ENCODE measurements at places on chromosomes 6 and 20.

- DNase-seq = no peak
Measured at GRCh38 chr6:7921046-7921445, 10.5 kb upstream of the TXNDC5 start.

- peak; percentile 38 for DNase-seq
Measured at GRCh38 chr20:59149678-59150504, 13.7 kb upstream of the ZNF831 start.

- DNase-seq = no peak
Measured at GRCh38 chr6:149166747-149167146, 150.8 kb upstream of the TAB2 start.

GRCh38 chr20:44448753-44449546, 26.7 kb upstream of the TTPAL start:
- no peak for DNase-seq

GRCh38 chr6:45378334-45378926, 696 bp upstream of the SUPT3H start:
- no peak for DNase-seq

- DNase-seq = no peak
Measured at GRCh38 chr6:48844696-48845095, 618.4 kb downstream of the MMUT start.

DNA sequence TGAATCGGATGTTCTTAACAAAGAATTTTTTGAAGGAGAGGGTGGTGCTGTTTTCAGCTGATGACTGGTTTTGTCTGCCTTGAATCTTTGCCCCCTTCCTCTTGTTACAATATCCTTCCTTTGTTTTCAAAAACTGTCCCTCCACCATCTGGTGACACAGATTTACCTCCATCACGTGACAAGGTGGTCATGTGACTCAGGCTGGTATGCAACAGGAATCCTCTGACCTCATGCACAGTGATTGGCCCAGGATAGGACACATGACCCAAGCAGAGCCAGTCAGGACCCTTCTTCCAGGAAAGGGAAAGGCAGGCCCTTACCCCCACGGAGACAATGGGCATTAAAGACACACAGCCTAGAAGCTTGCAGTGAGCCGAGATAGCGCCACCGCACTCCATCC, 84.7 kb upstream of the MC3R start:
- no peak for DNase-seq

GRCh38 chr6:114000069-114000468, 29.1 kb upstream of the HDAC2 start:
- DNase-seq = no peak

DNA sequence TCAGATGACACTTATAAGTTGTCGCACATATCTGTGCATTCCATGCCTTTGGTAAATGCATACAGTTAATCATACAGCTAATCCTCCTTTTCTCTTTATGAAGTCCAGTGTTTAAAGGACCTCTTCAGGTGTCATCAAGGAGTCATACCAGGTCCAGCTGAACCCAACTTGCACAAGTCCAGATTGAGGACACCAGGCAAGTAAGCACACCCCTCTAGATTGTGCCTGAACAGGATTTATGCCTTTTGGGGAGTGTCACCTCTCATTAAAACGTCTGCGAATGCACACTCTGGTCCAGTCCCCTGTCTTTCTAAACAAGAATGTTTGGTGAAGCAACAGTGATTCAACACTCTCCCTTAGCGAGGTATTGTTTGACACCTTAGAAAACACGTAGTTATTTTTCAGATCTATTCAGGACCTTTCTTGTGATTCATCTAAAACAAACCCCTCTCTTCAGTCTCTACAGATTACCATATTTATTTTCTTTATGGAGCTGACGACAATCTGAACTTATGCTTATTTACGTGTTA, 48.4 kb downstream of the C6orf15 start:
- DNase-seq = no peak

- no peak for DNase-seq
Measured at GRCh38 chr6:82123632-82124031, 123.9 kb downstream of the IBTK start.

DNA sequence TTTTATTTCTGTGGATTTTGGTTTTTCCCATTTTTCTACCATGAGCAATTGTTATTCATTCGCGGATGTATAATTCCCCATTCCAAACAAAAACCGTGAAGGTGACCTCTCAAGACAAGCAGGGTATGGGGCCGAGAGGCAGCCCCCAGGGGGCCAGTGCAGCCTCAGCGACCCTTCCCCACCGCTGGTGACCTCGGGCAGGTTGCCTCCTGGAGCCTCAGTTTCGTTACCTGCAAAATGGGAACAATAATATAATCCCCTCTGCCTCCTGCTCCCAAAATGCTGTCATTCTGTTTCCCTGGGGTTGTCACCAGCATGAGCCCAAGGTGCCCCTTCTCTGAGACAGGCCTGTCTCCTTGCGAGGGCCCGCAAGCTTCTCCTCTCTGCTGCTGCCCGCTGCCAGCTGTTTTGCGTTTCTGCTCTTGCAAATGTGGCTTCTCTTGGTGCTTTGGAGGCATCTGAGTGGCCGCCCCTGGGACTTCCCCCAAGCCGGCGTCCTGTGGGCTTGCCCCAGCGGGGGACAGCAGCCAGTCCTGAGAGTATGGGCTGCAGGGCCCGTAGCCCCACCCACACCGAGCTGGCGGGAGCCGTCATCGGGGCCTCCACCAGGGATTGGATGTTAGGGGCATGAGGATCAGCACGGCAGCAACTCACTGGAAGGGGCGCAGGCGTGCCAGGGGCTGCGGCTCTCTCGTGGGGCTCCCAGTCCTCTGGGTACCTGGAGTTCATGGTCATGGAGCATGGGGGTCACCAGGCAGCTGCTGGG, 161.9 kb downstream of the TAF4 start:
- no peak for DNase-seq

GRCh38 chr6:16345449-16346330, 107.3 kb downstream of the GMPR start:
- DNase-seq = no peak

DNA sequence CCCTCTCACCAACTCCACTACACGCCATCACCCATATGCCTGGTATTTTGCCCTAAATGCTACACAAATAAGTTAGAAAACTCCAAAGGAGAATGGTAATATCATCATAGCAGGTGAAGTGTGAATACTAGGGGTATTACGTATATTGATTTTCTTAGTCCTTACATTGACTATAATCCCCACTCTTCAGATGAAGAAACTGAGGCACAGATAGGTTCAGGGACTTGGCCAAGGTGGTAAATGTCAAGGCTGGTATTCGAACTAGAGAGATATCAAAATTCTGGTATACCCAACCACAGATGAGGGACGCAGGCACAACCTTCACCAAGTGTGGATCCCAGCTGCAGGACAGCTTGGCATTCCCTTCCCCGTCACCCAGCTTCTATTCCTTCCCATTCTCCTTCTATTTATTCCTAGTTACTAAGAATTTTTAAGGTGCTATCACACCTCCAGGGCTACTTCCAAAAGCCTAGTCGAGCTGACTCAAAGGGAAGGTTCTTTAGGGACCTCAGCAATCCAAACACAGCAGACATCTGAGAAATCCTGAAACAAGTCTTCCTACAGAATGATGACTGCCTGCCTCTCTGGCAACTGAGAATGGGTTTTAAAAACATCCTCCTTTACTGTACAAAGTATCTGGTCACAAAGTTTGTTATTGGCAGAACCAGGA, 32.6 kb downstream of the ATXN1 start:
- DNase-seq = no peak

DNA sequence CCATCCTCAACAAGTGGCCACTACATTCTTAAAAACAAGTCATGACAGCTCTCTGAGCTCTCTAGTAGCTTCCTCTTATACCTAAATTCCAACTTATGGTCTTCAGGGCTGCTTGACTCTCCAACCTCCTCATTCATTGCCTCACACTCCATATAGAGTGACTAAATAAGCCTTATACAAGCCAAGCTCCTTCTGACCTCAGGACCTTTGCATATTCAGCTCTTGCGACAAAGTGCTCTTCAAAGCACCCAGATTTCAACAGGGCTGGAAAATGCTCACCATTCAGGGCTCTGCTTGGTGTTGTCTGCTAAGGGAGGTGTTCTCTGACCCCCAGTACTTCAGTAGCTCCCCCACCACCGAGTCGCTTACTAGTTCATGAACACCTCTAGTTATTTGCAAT, 3.7 kb downstream of the TREML2 start:
- DNase-seq = no peak

- no peak for DNase-seq
Measured at GRCh38 chr20:41387444-41387851, 20.8 kb upstream of the EMILIN3 start.

DNA sequence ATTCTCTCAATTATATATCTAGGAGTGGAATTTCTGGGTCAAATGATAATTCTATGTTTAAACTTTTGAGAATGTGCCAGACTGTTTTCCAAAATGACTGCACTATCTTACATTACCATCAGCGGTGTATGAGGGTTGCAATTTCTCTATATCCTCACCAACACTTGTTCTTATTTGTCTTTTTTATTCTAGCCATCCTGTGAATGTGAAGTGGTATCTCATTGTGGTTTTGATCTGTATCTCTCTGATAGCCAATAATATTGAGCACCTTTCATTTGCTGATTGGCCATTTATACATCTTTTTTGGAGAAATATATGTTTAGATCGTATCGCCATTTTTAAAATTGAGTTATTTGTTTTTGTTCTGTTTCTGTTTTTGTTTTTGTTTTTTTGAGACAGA, 32.3 kb downstream of the C20orf203 start:
- DNase-seq = no peak

DNA sequence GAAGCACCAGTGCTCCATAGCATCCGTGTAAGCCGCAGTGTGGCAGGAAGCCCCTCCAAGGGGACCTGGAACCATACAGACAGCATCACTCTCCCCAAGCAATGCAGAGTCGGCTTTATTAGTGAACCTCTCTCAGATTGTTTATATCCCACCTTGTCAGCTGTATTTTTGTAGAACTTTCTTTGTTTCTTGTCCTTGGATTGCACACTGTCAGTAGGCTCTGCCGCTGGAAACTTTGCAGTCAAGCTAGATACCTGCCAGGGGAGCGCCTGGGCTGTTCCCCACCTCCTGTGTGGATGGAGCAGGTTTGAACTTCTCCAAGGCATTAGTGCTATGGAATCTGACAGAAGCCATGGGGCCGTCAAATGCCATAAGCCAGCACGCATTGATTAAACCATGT, 18.6 kb upstream of the CLDN20 start:
- DNase-seq = no peak

- DNase-seq = no peak
Measured at GRCh38 chr6:148429423-148429822, 86.8 kb downstream of the SASH1 start.

GRCh38 chr20:37323985-37324384, 22.0 kb upstream of the SRC start:
- no peak for DNase-seq

GRCh38 chr6:5626727-5627426, 365.6 kb downstream of the FARS2 start:
- DNase-seq = no peak

DNA sequence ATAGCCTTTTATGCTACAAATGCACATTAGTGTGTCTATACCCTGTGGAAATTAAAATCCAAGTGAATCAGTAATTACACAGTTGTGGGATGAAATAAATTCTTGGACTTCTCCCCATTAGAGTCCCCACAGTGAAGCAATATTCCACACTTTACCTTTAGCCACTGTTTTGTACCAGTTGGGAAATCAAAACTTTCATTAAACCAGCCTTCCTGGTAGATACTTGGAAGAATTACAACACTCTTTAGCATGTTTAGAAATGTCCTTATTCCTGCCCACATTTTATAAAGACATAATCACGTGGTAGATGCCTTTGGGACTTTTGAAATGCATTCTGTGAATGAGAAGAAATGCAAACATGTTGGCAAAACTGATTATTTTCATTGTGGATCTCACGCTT, 49.0 kb upstream of the ANKEF1 start:
- DNase-seq = no peak

GRCh38 chr20:41513829-41514228, 104.3 kb downstream of the CHD6 start:
- no peak for DNase-seq

DNA sequence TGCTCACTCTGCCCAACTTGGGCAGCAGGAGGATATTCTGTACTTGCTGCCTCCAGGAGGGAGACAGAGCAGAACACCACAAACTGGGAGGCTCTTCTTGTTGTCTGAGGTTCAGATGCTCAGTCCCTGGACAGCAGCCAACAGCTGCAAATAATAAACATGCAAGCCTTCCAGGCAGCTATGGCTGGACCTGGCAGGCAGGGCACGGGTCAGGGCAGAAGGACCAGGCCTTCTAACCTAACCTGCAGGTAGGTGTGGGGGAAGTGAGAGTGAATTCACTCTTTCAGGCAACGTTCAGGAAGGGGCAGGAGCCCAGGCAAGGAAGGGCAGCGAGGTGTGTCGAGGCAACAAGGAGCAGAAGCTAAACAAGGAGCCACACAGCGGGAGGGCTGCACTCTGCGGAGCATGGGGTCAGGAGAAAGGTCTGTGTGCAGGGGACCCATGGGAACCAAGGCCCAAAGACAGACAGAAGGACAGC, 31.5 kb downstream of the NINL start:
- DNase-seq = peak; percentile 32

GRCh38 chr20:48191200-48191599, 405.9 kb upstream of the SULF2 start:
- no peak for DNase-seq

DNA sequence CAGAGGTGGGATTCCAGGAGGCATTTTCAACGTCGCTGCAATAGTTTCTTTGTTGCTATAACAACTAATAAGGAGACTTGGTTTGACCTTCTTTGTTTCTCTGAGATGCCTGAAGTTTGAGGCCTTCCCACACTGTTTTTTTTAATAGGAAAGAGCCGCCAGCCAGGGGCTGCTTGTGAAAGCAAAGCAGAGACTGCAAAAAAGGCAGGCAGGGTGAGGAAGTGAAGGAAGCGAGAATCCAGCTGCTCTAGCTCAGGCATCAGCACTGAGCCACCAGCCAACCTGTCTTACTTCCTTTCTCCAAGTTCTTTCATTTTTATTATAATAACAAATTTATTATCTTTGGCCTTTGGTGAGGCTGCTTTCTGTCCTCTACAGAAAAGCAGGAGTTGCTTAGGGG, 179.1 kb downstream of the DOK5 start:
- DNase-seq = no peak

DNA sequence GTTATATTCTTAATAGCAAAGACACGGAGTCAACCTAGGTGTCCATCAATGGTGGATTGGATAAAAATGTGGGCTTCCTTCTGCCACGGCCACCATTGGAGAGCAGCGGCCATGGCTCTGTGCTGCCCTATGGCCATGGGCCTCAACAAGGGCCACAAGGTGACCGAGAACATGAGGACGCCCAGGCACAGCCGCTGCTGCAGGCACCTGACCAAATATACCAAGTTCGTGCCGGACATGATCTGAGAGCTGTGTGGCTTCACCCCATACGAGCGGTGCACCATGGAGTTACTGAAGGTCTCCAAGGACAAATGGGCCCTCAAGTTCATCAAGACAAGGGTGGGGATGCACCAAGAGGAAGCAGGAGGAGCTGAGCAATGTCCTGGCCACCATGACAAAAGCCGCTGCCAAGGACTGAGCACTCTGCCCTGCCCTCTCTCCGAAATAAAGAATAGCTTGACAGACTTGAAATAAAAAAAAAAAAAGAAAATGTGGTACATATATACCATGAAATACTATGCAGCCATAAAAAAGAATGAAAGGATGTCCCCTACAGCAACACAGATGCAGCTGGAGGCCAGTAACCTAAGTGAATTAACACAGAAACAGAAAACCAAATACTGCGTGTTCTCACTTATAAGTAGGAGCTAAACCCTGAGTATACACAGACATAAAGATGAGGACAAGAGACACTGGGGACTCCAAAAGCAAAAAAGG, 81.0 kb downstream of the FKBP5 start:
- no peak for DNase-seq

- no peak for DNase-seq
Measured at GRCh38 chr20:35339007-35339406, 46.8 kb upstream of the FAM83C start.

- no peak for DNase-seq
Measured at GRCh38 chr6:145602726-145603326, 132.5 kb downstream of the EPM2A start.

- no peak for DNase-seq
Measured at GRCh38 chr6:68746376-68746775, 111.3 kb downstream of the ADGRB3 start.
